ENCODE measurements at places on chromosomes 6 and 20. TPM values are rescaled to one million over a fixed set of nuclear protein-coding genes. Genes with fewer than 3 reads are reported as not detected.

RNF182 gene
- polyA plus RNA-seq, result 11.9 TPM

PMEPA1 gene
- 4.3 TPM for polyA plus RNA-seq

RGS19 gene
- 7.5 TPM for polyA plus RNA-seq

DNA sequence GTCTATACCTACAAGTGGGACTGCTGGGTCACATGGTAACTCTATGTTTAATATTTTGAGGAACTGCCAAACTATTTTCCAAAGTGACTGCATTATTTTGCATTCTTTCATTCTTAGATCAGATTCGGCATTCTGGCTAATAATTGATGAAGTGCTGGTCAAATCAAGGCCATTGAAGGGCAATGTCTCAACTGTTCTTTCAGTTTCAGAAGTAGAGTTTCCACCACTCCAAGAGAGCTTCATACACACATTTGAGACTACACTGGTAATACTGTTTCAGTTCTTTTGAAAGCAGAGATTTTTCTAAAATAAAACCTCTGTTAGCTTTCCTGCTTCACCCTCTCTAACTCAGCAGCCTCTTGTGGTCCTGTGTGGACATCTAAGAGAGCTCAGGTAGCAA lies 154.5 kb downstream of the CFAP61 start:
- DNase-seq, result no peak

GRCh38 chr6:48826152-48826515 lies 636.9 kb downstream of the MMUT start:
- no peak for DNase-seq

DNA sequence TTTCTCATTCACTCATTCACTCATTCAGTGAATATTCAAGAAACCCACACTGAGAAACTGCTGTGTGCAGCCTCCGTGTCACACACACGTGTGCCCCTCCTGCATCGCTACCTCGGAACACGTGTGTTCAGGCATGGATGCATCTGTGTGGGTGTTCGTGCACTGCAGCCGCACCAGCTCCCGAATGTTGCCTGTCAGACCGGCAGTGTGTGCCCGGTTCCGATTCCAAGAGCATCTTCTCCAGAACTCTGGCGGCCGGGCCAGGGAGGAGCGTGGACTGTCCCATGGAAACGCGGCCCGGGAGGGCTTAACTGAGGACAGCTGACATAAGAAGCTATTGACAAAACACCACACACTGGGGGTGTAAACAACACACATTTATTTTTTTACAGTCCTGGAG lies 216.0 kb downstream of the DLL1 start:
- DNase-seq, result no peak

- no peak for DNase-seq
Observed at GRCh38 chr20:50015993-50016770, 33.4 kb downstream of the SNAI1 start.

DNA sequence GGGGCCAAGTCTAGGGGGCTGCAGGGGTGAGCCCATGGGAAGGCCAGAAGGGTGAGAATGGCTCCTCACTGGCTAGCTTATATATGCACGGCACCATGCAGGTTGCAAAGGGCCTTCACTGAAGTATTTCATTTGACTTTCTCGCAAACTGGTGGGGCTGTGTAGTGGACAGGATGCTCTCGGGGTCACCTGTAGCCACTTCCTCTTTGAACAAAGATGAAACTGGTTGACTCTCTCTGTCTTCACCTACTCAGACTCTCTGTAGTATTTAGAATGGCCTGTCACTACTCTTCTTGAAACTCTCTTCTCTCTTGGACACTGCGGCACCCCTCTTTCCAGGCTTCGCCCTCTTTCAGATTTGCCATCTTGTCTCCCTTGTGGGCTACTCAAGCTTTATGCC lies 560.5 kb downstream of the PKHD1 start:
- DNase-seq, result no peak

GRCh38 chr6:28657769-28658465 lies 132.2 kb downstream of the GPX5 start:
- DNase-seq, result peak; percentile 8

DNA sequence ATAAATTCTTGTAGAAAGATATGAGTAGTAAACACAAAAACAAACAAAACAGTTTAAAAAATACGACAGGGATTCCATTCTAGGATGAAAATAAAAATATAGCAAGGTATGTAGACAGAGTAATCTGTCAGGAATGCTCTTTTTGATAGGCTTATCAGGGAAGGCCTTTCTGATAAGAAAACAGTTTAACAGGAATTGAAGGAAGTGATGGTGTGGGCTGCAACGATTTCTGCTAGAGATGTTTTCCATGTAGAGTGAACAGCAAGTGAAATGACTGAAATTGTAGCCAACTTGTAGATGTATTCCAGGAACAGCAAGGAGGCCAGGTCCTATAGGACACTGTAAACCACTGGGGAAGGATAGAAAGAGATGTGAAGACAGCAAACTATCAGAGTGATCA lies 689.7 kb upstream of the GJE1 start:
- DNase-seq, result no peak

DNA sequence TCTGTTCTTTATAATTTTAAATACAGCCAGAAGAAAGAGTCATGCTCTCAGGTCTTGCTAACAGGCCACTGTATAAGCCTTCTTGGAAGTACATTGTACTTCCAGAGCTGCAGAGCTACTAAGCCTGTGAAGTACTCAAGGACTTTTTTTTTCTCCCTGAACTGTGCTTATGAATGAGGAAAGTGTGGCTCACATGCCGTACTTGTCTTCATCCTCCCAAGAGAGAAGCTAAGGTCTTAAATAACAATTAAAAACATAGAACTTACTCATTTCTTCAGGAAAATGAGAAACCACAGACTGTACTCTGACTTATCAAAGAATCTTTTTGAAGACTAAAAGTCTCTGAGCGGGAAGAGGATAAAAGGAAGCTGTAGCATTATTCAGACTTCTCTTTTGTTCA lies 218.3 kb downstream of the HTR1B start:
- DNase-seq, result no peak

GRCh38 chr6:108714766-108715414 lies 133.3 kb upstream of the ARMC2 start:
- DNase-seq, result no peak

DNA sequence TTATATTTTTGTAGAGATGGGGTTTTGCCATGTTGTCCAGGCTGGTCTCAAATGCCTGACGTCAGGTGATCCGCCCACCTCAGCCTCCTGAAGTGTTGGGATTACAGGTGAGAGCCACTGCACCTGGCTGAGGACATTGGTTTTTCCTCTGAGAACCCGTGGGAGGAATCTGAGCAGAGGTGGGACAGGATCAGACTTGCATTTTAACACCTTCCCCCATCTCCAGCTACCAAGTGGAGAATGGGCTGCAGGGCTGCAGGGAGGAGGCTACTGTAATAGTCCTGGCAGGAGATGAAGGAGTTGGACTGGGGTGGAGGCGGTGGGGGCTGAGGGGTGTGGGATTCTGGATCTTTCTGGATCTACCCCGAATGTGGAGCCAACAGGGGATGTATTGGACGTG lies 24.5 kb downstream of the FAM110A start:
- DNase-seq, result no peak
